SIG-M5 (cell line): ENCODE measurements at places on chromosomes 16 and 17.

GRCh38 chr17:12646761-12647422 lies 18.8 kb upstream of the MYOCD start:
- no peak for DNase-seq

- no peak for DNase-seq
Measured at GRCh38 chr17:34725725-34726124, 146.3 kb downstream of the TMEM132E start.

GRCh38 chr17:14299280-14300141 lies 1.4 kb upstream of the HS3ST3B1 start:
- no peak for DNase-seq

GRCh38 chr17:78986649-78987328 lies 7.1 kb upstream of the LGALS3BP start:
- DNase-seq = no peak

DNA sequence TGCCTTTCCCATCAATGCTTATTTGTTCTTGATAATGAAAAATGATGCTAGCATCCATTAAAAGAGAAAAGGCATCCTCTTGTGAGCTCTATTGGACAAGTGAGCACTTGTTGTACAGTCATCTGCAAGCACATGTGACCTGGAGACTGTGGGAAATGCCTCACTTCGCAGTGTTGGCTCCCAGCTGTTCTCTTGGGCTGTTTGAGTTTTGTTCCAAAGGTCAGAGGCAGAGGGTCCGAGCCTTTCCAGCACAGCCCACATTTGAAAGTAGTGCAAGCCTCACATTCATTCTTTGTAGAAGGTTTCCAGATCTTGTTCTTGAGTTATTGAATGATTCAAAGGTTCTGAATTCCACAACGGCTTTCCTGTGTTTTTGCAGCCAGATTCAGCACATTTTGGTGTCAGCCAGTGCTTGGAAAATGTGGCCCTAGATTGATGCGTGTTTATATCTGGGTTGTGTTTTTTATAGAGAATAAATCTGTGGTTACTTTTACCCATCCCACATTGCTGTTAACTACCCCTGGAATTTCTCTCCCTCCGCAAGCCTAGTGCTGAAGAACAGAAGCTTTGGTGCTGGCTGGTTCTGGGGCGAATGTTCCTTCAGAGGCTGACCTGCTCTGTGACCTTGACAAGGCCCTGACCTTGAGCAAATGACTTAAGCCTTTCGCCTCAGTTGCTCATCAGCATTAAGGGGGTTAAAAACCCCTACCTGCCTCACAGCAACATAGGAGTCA lies 49.8 kb downstream of the CDH1 start:
- no peak for DNase-seq

GRCh38 chr17:73196500-73196899 lies 3.6 kb downstream of the COG1 start:
- DNase-seq = no peak

DNA sequence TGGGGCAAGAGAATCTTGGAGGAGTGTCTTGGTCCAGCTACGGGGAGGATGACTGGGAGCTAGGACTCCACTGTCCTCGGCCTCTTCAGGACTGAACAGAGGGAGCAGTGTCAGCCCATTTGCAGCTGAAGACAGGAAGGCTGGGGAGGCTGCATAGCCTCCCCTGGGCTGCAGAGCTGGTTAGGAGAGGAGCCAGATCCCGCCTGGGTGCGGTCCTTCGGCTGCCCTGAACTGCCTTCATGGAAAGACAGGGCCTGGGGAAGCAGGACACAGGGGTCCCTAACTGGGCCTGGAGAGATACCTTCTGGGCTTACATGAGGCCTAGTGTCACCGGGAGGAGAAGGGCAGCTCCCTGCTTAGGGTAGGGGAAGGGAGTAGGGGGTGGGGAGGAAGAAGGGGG lies 26.6 kb downstream of the UNC13D start:
- no peak for DNase-seq

DNA sequence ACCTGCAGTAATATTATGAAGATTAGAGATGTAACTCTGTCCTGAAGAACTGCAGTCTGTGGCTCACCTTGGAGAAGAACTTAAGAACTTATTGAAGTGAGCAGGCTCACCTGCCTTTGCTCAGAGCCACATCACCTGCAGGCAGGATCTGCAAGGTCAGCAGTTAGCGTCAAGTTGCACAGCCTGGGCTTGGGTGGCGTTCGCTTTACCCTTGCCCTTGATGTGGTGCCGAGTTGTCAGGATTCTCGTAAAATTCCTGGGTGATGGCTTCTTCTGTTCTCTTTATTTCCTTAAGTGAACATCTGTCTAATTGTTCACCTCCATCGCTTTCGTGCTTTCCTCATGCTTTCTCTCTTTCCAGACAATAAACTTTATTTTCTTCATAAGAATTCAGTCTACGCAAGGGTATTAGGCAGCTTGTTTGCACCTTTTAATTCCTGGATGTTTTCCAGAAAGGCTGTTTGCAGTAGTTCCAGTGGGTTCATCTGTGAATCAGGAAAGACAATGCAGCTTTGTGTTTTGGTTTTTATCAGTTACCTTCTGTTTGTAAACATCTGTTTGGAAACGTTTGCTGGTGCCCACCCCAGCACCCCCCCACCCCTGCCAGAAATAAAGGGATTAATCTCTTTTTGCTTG lies 254.3 kb downstream of the WWOX start:
- no peak for DNase-seq

GRCh38 chr16:50154420-50154950 lies 1.4 kb downstream of the TENT4B start:
- no peak for DNase-seq

DNA sequence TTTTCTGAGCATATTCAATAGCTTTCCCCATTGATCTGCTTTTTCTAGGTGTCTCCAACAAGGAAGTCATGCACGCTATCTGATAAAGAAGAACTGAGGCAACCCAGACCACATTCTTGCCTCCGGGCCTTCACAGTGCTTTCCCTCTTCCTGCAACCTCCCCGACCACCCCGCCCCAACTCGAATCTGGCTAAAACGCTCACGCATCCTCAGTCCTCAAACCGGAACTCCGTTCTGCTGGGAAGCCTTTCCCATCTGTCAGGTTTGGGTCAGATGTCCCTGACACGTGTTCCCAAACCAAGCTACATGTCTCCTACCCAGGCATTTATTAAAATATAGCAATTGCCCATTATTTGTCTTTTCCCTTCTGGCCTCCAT lies 112.7 kb downstream of the VPS53 start:
- no peak for DNase-seq

- DNase-seq = no peak
Measured at GRCh38 chr17:39700148-39700987, 504 bp downstream of the ERBB2 start.

DNA sequence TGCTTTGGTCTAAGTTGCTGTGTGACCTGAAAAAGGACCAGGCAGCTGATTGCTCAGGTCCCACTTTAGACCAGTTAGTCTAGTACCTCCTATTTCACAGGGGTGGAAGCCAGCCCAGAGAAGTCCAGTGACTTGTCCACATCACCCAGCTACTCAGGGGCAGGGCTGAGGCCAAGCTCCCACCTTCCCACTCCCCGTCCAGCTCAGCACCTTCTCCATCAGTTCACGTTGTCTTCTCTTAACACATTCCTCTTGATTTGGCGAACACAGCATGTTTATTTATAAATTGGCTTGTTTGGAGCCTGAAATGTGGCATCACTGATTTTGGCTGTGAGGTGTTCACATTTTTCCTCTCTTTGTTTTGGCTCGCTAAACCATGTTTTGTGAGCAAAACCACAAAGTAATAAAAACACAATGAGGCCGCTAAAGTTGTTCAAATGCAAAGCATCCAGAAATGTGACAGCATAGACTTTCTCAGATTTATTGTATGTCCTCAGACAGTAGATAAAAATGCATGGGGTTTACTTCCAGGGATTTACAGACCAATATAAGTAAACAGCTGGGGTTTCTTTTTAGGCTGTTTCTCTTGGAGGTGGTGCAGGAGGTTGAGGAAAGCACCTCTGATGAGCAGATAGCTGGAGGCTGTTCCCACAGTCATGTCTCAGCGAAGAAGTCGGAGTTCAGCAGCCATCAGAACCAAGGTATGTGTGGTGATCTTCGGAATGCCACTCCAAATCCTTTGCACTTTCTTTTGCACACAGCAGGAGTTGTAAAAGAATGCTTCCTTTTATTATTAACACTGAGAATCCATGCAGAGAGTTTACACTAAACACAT lies 88.4 kb downstream of the PLXDC1 start:
- DNase-seq = no peak

DNA sequence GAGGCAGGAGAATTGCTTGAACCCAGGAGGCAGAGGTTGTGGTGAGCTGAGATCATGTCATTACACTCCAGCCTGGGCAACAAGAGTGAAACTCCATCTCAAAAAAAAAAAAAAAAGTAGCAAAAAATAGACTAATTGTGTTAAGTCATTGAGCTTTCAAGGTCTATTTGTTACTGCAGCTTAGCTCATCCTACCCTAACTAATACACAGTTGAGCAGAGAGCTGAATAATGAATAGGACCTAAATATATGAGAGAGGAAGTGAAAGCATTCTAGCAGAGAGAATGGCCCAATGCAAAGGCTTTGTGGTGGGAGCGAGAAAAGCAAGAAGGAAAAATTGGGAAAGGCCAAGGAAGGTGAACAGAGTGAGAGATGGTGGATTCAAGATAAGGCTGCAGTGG lies 128.3 kb downstream of the AXIN2 start:
- no peak for DNase-seq

GRCh38 chr16:58419241-58419990 lies 27.1 kb downstream of the GINS3 start:
- DNase-seq = no peak

DNA sequence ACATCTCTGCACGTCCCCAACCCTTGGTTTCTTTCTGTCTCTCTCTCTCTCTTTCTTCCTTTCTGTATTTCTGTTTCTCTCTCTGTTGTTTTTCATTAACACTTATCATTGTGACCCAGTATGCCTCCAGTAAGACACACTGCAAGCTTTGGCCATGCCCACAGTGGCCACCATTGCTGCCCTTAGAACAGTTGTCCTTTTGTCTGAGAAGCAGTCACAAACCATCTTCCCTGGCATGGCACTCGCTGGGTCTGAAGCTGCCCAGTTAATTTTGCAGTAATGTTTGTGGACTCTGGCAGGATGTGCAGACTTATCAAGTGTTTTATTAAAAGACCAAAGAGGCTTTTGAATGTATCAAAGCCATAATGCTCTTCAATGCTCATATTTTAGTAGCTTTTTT lies 146.9 kb downstream of the MSI2 start:
- no peak for DNase-seq

DNA sequence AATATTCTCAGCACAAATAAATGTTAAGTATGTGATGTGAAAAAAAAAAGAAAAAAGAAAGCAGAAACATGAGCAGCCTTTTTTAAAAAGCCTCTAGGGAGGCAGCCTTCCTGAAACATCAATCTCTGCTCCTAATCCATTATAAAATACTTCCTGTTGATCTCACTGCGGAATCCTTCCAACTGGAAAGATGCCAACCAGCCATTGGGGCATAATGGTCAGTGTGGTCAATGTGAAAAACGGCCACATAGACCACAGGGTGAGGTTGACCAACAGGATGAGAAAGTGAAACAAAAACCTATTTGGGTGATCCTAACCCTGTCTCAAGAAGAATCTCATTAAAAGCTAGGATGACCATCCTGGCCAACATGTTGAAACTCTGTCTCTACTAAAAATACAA lies 26.1 kb upstream of the ABCA8 start:
- no peak for DNase-seq

DNA sequence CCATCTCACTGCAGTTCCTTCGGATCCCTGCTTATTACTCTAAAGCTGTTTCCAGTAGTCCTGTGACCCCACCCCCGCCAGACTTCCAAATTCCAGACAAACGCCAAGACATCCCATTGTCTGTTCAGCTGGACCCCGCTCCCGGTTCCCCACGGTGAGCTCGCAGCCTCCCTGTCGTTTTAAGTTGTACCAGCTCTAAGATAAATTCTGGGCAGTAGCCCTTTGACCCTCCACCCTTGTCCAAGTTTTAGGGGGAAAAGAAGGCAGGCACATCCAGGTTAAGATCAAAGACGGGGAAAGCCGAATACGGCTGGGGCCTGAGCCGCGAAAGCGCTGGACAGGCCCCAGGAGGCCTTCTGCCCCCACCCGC lies 589 bp downstream of the ARL6IP1 start:
- no peak for DNase-seq

DNA sequence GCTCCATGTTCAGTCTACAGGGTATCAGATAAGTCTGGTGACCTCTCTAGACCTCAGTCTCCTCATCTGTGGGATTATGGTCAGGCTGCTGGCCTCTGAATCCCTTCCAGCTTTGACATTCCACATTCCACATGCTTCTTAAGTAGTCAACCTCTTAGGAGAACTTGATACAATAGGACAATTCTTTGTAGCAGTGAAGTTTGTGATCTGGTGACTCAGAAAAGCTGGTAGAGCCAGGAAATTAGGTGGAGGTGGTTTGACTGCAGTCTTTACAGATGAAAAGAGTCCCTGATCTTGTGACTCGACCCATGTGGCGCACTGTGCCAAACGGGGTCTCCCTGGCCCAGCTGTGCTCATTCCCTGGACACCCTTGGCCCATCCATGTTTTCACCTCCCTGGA lies 147.8 kb downstream of the NTN1 start:
- no peak for DNase-seq

GRCh38 chr16:51113236-51114125 lies 37.6 kb downstream of the SALL1 start:
- no peak for DNase-seq

GRCh38 chr16:49010396-49010795 lies 271.2 kb downstream of the CBLN1 start:
- no peak for DNase-seq

DNA sequence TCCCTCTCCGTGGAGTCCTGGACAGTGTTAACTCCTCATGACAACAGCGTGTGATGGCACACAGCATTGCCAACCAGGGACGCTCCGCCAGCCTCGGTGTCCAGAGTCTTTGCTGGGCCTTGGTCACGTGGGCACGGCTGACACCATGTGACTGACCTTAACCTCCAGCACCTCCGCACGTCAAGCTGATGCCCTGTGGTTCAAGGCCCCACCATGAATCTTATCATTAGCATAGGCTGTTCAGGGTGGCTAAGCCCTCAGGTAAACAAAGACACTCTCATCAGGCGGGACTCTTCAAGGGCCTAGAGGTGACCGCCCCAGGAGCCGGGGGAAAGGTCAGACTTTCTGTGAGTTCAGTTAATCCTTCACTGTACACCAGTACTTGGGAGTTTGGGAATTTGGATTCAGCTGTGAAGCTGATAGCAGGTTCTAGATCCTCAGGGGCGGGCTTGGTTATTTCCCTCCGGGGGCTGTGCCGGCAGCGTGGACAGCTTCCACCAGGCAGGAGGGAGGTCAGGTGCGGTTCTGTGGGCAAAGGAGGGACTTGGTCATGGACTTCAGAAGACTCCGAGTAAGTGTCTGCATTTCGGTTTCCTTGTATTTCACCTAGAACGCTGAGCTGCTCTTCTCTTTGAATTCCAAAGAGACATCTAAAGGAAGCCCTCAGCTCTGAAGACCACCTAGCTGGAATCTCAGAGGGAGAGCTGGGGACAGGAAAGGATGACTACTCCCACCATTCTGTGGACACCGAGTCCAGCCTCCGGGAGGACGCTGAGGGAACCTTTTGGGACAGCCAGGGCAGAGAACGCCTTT lies 195.5 kb upstream of the CIBAR2 start:
- DNase-seq = no peak

DNA sequence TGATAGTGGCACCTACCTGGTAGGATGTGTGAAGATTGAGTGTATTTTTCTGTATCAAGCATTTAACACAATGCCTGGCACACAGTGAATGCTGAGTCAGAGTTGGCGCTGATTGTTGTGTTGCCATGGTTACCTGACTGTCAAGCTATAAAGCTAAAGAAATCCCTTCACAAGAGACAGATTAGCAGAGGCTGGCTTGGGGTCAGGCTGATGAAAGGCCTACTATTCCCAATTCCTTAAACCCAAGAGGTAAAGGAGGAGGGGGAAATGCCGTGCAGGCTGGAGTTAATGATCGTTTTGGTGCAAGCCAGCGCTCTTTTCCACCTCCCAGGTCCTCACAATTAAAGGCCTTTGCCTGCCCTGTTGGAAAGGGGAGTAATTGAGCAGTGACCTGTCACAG lies 5.9 kb downstream of the CLEC19A start:
- no peak for DNase-seq
